ENCODE measurements at places on chromosomes 1 and 21.

DNA sequence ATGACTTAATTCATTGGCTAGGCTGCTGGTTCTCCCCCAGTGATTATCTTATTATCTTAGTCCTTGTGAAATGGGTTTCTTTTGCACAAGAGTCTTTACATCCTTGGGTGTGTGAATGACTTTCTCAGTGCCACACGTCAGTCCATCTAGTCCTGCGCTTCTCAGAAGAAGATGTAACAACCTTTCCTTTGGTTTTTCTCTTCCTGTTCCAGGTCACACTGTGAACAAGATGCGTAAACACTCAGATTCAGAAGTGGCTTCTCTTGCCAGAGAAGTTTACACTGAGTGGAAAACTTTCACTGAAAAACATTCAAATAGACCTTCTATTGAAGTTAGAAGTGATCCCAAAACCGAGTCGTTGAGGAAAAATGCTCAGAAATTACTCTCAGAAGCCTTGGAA is 35.0 kb downstream of the TCEANC2 start:
- no peak for DNase-seq

DNA sequence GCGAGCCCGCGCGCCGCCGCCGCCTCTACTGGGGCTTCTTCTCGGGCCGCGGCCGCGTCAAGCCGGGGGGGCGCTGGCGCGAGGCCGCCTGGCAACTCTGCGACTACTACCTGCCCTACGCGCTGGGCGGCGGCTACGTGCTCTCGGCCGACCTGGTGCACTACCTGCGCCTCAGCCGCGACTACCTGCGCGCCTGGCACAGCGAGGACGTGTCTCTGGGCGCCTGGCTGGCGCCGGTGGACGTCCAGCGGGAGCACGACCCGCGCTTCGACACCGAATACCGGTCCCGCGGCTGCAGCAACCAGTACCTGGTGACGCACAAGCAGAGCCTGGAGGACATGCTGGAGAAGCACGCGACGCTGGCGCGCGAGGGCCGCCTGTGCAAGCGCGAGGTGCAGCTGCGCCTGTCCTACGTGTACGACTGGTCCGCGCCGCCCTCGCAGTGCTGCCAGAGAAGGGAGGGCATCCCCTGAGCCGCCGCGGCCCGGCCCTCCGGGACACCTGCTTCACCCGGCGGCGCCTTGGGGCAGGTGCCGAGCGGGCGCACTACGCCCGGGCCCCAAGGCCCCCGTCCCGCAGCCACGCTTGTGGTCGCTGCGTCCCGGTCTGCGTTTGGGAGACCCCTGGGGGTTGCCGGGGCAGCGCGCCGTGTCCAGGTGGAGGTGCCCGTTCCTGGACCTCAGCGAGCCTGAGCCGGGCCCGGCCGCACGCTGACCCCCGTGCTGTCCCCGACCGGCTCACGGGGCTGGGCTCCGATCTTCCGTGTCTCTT is 944 bp downstream of the B3GALT6 start:
- DNase-seq: peak; percentile 31

GRCh38 chr1:1402072-1402900 is 3.2 kb upstream of the CCNL2 start:
- DNase-seq: peak; percentile 95

- DNase-seq: no peak
These were observed 133.3 kb downstream of the IGSF21 start for GRCh38 chr1:18240906-18241305.

GRCh38 chr1:75745276-75745675 is 20.8 kb downstream of the ACADM start:
- no peak for DNase-seq

GRCh38 chr1:62045574-62045973 is 149.1 kb upstream of the L1TD1 start:
- DNase-seq: no peak
